ENCODE measurements at places on chromosomes 3 and 15.

DNA sequence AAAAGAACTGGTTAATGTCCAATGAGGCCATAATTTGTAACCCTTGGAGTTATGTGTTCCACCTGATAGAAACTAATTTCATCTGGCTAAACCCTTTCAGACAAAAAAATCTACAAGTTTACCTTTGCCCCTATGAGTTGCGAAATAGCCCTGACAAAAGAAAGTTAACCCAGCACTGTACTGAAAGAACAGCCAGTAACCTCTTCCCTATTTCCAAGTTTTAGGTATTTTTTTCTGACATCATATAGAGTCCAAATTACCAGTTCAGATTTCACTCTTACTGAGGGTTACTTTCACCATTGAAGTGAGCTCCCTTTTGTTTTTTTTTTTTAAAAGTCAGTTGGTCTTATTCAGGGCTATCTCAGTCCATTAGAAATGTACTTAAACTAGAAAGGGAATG lies 42.8 kb upstream of the PTPRG start:
- DNase-seq, result no peak

GRCh38 chr3:117131259-117131658 lies 421.7 kb downstream of the TUSC7 start:
- DNase-seq, result no peak

GRCh38 chr3:38030126-38031021 lies 932 bp upstream of the PLCD1 start:
- no peak for DNase-seq

GRCh38 chr3:189630767-189631372 lies 319 bp upstream of the TP63 start:
- no peak for DNase-seq

All from stimulated activated CD8-positive, alpha-beta memory T cell treated with anti-CD3 and anti-CD28 coated beads, Interleukin-12 subunit alpha, Interleukin-12 subunit beta, amount 100 ng/mL, for 4 hours (primary cell).